ENCODE measurements at places on chromosomes 1 and 21.

DNA sequence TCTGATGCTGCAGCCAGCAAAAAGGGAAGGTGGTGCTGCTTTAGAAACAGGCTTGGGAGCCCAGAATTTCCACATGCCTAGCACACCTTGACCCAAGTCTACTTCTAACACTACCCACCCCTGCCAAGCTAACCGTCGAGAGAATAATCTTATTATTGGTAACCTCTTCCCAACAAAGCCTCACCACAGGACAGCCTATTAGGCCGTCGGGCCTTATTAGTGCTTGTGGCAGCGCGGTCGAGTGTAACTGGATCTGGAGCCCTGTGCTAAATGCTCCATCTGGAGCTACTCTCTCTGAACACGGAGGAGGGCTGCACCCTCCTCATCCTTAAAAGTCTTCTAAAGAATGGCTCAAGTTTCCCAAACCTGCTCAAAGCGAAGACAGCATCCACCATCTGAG lies 165.5 kb upstream of the NFIA start:
- no peak for DNase-seq

GRCh38 chr1:67791686-67792085 lies 41.6 kb downstream of the GNG12 start:
- DNase-seq, result no peak

GRCh38 chr1:3905953-3906671 lies 6.0 kb upstream of the C1orf174 start:
- DNase-seq, result no peak

DNA sequence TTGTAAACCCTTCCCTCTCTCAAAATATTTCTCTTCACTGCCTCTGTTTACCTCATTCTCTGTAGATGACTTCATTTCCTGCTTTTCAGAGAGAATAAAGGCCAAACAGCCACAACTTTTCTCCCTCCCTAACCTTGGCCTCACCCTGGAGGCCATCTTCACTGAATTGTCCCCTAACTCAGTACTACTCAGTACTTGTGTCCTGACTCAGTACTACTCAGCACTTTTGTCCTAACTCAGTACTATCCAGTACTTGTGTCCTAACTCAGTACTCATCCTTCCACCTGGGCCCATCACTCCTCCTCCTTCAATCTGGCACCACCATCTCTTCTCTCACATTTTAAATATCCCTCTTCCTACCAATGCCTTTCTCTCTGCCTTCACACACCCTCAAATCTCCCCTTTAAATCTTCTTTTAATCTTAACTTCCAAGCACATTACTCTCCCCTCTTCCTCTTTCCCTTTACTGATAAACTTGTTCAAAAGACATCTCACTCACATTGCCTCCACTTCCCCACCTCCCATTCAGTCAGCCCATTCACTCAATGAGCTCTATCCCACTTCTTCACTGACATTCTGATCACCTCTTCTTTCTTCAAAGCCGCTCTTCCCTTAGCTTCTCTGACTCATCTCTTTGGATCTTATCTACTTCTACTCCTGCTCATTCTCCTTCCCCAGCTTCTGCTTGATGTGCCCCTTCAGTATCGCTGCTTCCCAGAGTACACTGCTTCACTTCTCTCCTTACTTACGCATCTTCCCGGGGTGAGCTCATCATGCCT lies 121.4 kb downstream of the RNF220 start:
- no peak for DNase-seq

- no peak for DNase-seq
Measured at GRCh38 chr1:172323686-172324085, 96.8 kb upstream of the C1orf105 start.

- DNase-seq, result no peak
Measured at GRCh38 chr21:44087426-44088400, 19.5 kb upstream of the PWP2 start.

DNA sequence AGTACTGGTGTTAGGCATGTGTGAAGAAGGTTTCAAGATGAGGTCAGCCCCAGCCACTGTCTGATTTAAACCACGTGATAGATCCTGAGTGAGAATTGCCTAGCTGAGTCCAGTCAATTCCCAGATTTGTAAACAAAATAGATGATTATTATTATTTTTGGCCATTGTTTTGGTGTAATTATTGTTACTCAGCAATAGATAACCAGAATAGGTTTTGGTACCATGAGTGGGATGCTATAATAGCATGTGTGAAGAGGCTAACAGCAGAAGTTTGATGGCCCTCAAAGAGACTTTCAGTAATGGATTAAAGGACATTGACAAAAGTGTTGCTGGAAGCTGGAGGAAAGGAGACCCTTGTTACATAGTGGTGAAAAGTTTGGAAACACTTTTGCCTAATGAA lies 214.8 kb downstream of the BACH1 start:
- no peak for DNase-seq

- no peak for DNase-seq
Measured at GRCh38 chr1:101250656-101251272, 13.9 kb downstream of the S1PR1 start.

DNA sequence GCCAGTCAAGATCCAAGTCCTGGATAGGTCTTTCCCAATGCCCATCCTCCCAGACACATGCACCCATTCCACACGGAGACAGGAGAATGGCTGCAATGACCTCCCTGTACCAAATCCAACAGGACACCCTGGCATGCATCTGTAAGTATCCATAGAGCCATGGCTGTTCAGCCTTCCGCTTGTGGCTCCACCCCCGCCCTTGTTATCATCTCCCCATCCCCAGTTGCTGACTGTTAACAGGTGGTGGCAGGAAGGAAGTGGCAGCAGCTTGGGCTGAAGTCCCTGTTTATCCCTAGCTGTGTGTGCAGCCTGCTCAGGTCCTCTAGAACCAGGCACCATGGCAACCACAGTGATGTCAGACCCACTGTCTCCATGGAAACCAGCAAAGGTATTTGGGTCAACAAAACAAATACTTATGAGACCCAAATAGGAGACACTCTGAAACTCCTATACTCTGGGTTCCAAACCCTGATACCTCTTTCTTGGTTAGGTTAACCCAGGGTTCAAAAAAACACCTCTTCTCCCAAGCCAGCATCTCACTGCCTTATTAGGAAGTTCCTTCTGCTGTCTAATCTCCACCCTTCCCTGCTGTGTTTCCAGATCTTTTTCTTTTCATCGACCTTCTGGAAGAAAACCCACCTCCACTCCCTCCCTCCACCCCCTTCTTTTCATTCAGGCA lies 721 bp downstream of the PBXIP1 start:
- no peak for DNase-seq

DNA sequence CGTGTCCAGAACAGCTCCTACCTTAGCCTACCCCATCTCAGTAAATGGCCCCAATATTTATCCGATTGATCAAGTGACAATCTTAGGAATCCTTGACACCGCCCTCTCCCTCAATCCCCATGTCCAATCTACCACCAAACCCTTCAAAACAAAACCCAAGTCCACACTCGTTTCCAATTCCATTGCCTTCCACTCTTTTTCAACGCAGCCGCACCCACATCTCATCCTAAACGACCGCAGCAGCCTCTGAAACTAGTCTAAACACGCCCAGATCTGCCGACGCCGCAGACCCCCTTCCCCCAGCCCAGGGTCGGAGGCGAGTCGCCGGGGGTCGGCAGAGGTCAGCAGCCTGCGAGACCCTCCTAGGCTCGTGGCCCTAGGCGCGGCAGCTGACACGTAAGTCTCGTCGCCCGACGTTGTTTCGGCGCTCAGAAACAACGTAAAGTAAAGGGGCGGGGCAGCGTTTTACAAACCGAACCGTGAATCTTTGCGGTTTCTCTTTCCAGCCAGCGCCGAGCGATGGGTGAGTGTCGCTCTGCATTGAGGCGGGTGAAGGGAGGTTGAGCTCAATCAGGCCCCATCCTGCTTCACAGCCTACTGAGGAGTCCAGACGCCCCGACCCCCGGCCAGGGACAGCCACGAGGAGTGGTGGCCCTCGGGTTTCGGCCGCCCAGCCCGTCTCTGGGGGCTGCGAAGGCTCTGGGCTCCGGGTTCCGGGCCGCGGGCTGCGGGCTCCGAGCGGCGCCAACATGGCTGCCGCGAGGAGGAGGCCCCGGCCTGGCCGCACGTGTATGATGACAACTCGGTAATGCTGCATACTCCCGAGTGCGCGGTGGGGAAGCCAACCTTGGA lies at the start of gene RPS8:
RPS8 (plus strand) TSS at position 463 of the 852 bp plus-strand sequence; CDS start at position 520, 57 bp downstream.
- DNase-seq, result peak; percentile 76

GRCh38 chr1:150363426-150364230 lies at the start of gene RPRD2:
TSS of gene RPRD2 (plus strand) at chr1:150364147. CDS start at chr1:150364715, 568 bp downstream.
- DNase-seq, result peak; percentile 80

DNA sequence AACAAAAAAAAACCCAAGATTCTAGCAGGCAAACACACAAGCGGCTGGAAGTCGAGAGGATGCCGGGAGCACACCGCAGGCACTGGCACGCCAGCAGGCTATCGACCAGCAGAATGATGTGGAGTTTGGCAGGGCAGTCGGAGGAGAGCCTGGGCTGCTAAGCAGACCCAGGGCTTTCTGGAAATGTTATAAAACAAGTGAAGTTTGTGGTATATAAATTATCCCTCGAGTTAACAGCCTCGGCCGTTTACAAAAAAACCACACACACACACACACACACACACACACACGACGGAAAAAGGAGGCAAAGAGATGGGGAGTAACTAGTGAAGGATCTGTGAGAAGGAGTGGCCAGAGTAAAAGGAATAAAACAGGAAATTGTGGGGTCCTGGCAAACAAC lies 87.2 kb upstream of the IVNS1ABP start:
- no peak for DNase-seq

- DNase-seq, result no peak
Measured at GRCh38 chr1:99771513-99771918, 5.1 kb upstream of the FRRS1 start.

- no peak for DNase-seq
Measured at GRCh38 chr1:187862506-187862905, 1033.8 kb downstream of the PLA2G4A start.

- no peak for DNase-seq
Measured at GRCh38 chr1:100972185-100972584, 53.4 kb downstream of the DPH5 start.

- DNase-seq, result no peak
Measured at GRCh38 chr1:60054374-60054773, 19.2 kb downstream of the C1orf87 start.

GRCh38 chr1:208688656-208689315 lies 444.6 kb upstream of the PLXNA2 start:
- DNase-seq, result no peak

- no peak for DNase-seq
Measured at GRCh38 chr21:25660233-25660632, 21.2 kb downstream of the JAM2 start.

GRCh38 chr1:23745515-23745914 lies 2.2 kb downstream of the ELOA start:
- no peak for DNase-seq

DNA sequence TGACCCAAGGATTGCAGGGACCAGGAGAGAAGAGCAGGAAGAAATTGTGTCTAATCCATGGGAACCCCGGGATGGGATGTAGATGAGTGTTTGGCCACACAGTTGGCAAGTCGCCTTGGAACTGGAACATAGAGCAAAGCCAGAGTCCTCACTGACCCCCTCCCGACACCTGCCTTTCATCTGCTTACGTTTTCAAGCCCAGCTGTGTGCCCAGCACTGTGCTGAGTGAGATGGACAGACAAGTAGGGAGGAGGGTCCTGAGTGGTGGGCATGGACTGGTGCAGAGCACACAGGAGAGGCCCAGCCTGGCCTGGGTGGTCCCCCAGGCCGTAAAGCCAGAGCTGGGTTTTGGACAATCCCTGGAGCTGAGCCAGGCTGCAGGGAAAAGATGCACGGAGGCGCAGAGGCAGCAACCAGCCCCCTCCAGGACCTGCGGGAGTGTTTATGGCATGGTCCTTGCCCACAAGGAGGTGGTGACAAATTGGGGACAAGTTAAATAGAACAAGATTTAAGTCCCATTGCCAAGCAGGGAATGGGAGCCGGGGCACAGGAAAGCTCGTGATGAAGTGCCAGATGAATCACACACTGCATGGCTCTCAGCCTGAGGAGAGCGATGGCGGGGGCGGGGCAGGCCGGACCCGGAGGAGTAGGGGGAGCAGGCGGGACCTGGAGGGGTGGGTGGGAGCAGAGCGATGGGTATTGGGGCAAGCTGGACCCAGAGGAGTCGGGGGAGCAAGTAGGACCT lies 157.8 kb upstream of the VAMP3 start:
- no peak for DNase-seq

GRCh38 chr1:31435471-31436409 lies 22.7 kb downstream of the SERINC2 start:
- no peak for DNase-seq

GRCh38 chr1:921011-921837 lies 2.5 kb upstream of the SAMD11 start:
- no peak for DNase-seq

- DNase-seq, result no peak
Measured at GRCh38 chr1:89949991-89950624, 44.8 kb upstream of the ZNF326 start.

- DNase-seq, result no peak
Measured at GRCh38 chr1:215660259-215660658, 93.2 kb downstream of the KCTD3 start.

GRCh38 chr1:113197719-113198330 lies 124.8 kb downstream of the LRIG2 start:
- DNase-seq, result no peak

DNA sequence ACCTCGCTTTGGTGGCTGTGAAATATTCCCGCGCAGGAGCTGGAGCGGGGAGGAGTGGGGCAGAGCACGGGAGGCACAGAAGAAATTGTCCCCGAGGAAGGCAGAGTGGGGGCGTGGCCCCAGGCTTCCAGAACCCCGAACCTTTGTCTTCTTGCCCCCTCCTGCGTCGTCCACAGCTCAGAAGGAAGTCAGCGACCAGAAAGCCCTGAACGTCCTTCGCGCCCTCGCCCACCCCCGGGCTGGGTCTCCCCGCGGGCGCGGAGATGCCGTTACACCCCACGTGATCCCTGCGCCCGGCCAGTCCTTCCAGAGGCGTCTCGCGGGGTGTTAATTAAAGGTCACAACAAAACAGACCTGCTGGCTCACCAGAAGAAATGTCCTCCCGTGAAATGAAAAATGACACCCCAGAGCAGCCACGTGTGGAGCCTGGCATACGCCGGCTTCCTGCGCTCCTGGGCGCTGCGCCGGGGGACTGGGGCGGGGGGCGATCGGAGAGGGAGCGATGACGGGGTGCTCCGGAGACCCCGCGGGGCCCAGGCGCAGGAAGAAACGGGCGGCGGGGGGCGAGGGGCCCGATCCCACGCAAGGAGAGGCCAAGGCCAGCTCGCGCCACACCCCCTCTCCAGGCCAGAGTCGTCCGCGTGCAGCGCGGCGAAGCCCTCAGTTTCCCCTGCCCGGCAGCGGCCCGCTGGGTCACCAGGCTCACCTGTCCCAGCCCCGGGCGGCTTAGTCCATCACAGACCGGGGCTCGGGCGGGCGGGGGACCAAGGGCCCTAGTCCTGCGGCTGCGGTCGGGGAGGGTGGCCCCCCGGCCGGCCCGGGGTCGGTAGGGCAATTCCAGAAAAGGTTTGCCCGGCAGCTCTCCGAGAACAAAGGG lies 995 bp upstream of the KIF26B start:
- DNase-seq, result peak; percentile 7

All from activated CD8-positive, alpha-beta memory T cell treated with anti-CD3 and anti-CD28 coated beads for 48 hours (primary cell).